ENCODE measurements at places on chromosomes 5 and 9.

- DNase-seq, result no peak
These were observed 162.8 kb downstream of the SREK1 start for GRCh38 chr5:66306844-66307315.

GRCh38 chr5:181131514-181131913, 545 bp upstream of the OR2V1 start:
- no peak for DNase-seq

DNA sequence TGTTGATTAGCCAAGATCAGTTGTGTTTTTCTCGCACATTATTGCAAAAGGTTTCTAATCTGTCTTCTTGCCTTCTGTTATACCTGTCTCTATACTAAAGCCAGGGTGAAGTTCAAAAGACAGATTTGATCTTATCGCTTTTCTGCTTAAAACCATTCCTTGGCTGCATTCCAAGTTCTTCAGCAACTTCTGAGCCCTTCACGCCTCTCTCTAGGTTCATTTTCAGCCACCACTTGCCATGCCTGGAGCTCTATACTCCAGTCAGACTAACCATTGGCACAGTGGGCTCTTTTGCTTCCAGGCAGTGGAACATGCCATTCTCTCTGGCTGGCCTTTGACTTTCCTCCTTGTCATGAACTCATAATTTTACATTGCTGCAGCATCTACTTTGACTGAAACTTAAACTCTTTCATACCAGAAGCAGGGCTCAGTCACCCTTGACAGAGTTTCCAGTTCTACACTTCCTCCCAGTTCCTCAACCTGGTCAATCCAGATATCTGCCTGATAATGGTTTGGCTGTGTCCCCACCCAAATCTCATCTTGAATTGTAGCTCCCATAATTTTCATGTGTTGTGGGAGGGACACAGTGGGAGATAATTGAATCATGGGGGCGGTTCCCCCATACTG, 114.4 kb downstream of the SLC12A2 start:
- no peak for DNase-seq

GRCh38 chr9:136416427-136416826, 6.0 kb downstream of the PMPCA start:
- DNase-seq, result no peak

- DNase-seq, result no peak
These were observed 13.8 kb downstream of the CD74 start for GRCh38 chr5:150398722-150399523.

DNA sequence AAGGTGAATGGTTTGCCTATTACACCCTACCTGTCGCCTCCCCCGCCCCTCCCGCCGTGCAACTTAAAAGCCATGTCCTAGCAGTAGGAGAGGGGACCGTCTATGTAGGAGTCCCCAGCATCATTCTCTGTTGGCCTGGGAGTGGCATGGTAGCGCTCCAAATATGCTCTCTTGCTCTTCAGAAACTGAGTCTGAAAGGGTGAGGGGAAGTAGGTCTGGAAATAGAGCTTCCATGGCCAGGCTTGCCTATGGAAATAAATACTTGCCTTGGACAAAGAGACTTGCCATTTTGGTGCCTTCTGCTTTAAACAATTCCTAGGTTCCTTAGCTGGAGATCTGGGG, 1.4 kb downstream of the RGS7BP start:
- no peak for DNase-seq

GRCh38 chr5:159735749-159736660, 180.3 kb upstream of the ADRA1B start:
- no peak for DNase-seq

GRCh38 chr5:375921-376798, 54.6 kb downstream of the AHRR start:
- no peak for DNase-seq

GRCh38 chr5:39226100-39226451, 6.7 kb upstream of the FYB1 start:
- DNase-seq, result no peak

GRCh38 chr5:124995421-124995820, 249.0 kb upstream of the ZNF608 start:
- peak; percentile 65 for DNase-seq

DNA sequence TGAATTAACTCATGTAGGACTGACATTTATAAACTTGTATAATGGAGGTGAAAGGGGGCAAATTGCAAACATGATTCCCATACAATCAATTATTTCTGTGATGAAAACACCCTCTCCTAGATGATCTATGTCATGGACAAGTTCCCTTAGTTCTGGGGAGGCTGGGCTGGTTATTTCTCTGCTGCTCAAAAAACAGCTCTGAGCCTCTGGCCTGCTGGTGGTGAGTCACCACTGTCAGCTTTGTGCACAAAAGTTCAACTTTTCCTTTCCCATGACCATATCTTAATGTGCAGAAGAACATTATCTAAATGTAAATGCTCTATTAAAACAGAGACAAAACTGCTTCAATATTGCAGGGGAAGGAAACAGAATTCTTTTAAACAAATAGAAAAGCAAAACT, 85.0 kb downstream of the HMHB1 start:
- DNase-seq, result no peak

GRCh38 chr5:42715785-42716184, 40.8 kb upstream of the CCDC152 start:
- DNase-seq, result no peak

GRCh38 chr9:82903503-82903902, 159.4 kb downstream of the RASEF start:
- DNase-seq, result no peak

- DNase-seq, result no peak
These were observed 48.1 kb upstream of the RORB start for GRCh38 chr9:74449060-74449459.

DNA sequence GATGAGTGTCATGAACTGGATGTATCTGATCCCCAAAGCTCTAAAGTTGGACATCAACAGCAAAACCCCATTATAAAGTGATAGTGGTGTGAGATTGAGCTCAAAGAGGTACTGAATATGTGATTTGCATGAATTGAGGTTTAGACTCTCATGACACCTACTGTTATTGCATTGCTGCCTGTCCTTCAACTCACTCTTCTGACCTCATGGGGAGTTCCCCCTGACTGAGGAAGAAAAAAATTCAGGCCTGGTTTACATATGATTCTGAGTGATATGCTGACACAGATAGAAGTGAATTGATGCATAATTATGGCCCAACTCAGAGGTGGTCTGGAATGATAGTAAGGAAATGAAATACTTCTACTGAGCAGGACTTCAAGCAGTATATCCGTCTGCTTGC, 76.2 kb upstream of the CHD1 start:
- DNase-seq, result no peak

- no peak for DNase-seq
These were observed 8.7 kb upstream of the PRSS3 start for GRCh38 chr9:33786681-33787080.

DNA sequence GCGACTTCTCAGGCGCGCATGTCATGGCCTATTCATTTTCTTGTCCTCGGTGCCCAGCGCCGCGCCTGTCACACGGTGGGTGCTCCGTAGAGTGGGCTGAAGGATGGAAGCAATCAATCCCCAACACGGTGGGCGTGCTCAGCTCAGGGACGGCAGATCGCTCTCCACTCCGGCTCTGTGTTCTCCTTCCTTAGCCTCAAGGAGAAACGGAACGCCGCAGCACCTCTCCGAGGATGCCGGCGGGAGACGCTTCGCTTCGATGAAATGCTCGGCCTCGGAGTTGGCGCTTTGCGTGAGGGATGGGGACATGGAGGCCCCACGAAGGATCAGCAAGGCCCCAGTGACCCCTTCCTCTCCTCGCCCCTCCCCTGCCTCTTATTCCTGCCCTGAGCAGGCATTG, 199.5 kb downstream of the C9orf50 start:
- DNase-seq, result no peak

DNA sequence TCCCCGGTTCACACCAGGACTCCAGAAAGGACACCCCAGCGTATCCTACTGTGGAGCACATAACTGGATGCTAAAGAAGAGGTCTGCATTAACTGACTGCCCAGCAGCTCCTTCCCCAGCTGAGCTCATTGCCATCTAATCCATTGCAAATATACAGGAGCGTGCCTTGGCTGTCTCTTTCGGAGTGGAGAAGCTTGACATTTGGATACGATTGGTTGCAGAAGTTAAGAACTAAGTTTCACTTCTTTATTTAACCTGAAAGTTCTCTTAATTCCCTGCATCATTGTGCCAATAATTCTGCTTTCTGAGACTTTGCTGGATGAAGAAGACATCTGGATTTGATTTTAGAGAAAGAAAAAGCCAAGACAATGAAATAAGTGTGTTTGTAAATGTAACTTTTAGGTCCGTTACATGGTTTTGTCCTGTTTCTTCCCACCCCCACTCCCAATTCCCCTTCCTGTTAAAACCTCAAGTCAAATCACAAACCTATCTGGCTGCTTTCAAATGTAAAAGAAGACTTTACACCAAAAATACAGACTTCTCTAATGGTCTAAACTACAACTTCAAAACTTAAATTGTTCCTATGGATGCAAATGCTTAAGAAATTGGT, 33.9 kb downstream of the TAS2R1 start:
- DNase-seq, result no peak

GRCh38 chr5:154793599-154794524, 38.7 kb downstream of the LARP1 start:
- DNase-seq, result no peak

GRCh38 chr9:354453-354852, 139.8 kb downstream of the DOCK8 start:
- no peak for DNase-seq

DNA sequence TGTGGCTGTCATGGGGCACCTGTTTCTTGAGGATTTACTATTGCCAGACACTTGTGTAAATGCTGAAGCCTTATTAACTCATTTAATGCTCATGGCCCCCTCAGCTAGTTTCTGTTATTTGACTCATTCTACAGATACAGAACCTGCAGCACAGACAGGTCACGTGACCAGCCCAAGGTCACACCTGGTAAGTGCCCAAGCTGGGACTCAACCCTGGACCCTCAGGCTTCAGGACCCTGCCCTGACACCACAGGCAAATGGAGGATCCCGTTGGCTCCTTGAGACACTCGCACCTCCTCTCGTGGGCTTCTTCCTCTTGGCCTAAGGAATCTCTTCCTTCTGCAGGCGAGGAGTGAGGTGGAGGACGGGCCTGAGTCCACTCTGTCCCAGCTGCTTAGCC, 10.6 kb upstream of the NEURL1B start:
- no peak for DNase-seq

- no peak for DNase-seq
These were observed 165.8 kb downstream of the BAAT start for GRCh38 chr9:101219030-101219429.

DNA sequence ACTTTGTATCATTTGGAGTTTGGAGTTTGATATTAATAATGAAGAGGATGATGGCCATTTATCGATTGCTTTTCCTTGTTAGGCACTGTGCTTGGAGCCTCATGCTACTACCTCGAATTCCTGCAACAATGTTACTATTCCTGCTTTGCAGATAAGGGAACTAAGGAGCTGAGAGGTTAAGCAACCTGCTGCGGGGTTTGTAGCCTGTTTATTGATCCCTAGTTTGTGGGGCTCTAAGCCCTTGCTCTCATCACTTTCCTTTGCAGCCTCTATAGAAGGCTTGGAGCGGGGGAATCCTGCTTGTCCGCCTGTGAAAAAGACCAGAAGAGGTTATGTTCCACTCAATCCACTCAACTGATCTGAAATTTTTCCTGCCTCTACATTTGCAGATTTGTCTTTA, 15.8 kb downstream of the ARHGEF28 start:
- no peak for DNase-seq

DNA sequence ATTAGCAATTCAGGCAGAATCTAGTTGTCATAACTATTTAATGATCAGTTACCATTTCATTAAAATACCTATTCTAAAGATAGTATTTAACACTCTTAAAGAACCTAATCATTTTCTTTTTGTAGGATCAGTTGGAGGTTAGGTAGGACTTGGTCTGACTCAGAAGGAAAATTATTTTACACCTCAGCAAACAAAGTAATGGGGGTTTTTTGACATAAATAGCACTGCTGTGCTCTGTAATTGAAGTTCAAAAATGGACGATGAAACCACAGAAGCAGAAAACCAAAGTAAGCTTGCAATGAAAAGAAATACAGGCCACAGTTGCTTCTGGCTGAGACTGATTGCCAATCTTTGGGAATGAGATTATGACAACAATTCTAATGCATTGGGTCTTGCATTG, 187.0 kb upstream of the TRPM3 start:
- no peak for DNase-seq

DNA sequence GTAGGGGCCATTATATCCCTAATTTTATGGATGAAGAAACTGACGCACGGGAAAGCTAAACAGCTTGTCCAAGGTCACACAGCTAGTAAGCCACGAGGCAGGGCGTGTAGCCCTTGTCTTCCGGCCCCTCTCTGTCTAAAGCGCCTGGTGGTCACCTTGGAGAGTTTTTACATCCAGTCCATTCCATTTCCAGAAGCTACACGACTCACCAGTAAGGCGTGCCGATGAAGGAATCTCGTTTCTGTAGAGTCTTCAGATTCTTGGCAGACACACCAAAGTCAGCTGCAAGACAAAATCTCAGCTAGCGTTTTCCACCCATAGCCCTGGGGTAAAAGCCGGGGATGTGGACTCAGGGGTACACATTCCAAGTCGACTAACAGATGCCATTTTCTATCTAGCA, 80.5 kb downstream of the STK10 start:
- DNase-seq, result no peak

- no peak for DNase-seq
These were observed 6.4 kb upstream of the NOTCH1 start for GRCh38 chr9:136552117-136552703.

DNA sequence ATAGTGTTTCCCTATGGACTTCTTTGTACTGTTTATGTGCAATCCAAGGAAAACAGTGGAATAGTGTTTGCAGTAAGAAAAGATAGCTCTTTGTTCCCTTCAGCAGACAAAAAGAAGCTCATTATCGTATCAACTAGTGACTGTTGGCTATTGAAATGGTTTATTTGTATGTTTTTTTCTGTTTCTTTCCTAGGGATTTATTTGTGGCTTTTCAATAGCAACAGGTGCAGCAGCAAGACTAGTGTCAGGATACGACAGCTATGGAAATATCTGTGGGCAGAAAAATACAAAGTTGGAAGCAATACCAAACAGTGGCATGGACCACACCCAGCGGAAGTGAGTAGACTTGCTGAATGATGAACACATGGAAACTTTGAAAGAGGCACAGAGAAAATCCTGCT, 65.1 kb downstream of the SLC44A1 start:
- no peak for DNase-seq

DNA sequence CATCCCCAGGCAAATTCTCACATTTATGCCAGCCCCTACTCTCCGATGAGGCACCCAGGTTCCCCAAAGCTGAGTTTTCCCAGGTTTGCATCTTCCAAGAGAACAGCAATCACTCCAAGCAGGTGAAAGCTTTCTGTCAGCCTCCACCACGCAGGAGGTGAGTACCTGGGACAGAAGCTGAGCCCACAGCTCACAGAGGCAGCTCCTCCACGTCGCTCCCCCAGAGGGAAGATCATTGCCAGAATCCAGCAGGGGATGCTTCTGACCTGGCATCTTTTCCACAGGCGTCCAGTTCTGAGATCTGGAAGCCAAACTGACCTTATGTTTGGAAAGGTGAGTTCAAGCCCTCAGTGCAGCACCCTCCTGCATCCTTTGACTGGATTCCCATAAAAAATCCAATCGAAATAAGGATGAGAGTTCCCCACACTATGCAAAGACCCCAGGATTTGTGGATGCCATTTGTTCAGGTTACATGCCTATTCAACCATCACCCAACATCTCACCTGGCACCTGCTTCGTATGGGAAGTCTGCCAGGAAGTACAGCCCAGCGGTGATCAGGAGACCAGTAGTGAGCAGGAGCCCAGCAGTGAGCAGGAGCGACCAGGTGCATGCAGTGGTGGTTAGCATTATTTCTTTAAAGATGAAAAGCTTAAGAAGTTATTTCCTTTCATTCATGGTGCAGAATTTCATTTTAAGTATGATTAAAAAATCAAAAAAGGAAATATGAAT, 47.4 kb upstream of the OLFM1 start:
- no peak for DNase-seq
